HuH-7 (cell line): ENCODE measurements at places on chromosomes 6 and 20.

DNA sequence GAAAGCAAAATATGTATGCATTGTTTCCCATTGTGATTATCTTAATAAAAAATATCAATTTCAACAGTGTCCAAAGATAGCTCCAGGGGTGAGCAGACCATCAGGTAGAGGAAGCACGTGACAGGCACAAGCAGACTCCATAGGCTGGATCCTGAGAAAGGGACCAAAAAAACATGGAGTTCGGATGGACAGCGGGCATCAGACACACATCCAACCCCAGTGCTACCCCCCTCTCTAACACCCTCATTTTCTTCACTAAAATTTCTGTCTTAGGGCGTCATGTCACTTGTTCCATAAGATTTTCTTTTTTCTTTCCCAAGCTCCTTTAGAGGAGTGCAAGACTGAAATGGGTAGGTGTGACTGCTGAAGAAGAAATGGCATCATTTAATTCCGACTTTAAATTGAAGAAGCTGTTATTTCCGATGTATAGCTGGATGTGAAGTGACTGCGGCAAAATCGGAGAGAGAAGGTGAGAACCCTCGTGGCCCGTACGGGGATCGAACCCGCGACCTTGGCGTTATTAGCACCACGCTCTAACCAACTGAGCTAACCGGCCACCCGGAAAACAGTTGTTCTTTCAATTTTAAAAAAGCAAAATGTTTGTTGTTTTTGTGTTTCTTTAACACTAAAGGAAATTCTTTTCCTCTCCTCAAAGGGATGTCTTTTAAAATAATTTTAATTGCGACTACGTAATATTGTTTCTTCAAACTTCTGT lies 10.3 kb upstream of the PRSS16 start:
- no peak for DNase-seq

- DNase-seq = no peak
Observed at GRCh38 chr6:165799391-165800153, 136.5 kb upstream of the PDE10A start.

DNA sequence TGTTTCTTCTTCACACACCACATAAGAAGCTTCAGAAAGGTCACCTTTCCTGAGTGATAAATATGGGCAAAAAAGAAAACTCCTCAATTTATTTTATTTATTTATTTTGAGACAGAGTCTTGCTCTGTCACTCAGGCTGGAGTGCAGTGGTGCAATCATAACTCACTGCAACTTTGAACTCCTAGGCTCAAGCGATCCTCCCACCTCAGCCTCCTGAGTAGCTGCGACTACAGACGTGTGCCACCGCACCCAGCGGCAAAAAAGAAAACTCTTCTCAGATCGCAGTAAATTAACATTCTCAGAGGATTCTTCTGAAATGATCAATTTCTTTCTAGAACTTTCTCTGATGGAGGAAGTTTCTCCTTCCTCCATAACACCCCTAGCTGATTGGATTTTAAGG lies 111.2 kb downstream of the TRERF1 start:
- no peak for DNase-seq

DNA sequence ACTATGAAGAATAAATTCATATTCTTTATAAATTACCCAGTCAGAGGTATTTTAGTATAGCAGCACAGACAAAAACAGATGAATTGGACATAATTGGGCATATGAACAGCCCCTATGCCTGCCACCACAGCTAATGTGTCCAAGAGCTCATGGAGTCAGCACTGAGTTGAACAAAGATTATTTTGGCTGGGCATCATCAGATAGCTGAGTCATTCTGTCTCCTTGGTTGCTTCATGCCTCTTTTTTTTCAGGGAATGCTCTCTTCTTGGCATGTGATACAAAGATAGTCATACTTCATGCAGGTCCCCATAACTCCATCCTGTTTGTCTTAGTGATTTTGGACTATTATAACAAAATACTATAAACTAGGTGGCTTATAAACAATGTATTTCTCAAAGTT lies 275.6 kb downstream of the TENT5A start:
- no peak for DNase-seq

DNA sequence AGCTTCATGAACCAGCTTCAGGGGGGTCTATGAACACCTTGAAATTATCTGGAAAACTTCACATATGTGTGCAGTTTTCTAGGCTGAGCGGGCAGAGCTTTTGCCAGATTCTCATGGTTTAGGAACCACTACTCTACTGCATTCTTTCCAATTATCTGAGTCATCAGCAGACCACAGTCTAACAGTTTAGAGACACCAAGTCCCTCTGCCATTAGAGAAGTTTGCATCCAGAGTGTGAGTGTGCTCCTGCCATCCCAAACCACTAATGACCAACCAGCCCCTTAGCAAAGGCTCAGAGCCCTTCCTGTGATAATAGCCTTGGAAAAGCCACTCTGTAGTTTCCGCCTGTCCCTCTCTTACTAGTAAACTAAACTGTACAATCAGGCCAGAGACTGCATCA lies 96.8 kb downstream of the PHACTR1 start:
- DNase-seq = no peak

DNA sequence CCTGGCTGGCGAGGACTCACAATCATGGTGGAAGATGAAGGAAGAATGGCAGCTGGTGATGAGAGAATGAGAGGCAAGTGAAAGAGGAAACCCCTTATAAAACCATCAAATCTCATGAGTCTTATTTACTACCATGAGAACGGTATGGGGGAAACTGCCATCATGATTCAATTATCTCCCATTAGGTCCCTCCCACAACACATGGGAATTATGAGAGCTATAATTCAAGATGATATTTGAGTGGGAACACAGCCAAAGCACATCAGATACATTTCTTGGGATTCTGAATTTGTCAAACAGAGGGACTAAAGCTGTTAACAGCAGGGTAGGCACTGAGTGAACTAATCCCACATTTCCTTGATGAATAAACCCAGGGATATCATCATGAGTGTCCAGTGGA lies 116.2 kb upstream of the PLCB4 start:
- no peak for DNase-seq
